Vein endothelial cell (primary cell): ENCODE measurements at places on chromosomes 1 and 21. TPM values are rescaled to one million over a fixed set of nuclear protein-coding genes. Genes with fewer than 3 reads are reported as not detected.

The LCE1E gene
- not detected in 2 replicates for total RNA-seq

The PAPPA2 gene
- 0.29 and 0.65 TPM in 2 replicates for total RNA-seq

The IL23R gene
- not detected in 2 replicates for total RNA-seq

The DIPK1A gene
- total RNA-seq = 0.65 and 0.67 TPM in 2 replicates

The PGLYRP3 gene
- total RNA-seq = not detected in 2 replicates
